ENCODE measurements at places on chromosomes 16 and 17.

DNA sequence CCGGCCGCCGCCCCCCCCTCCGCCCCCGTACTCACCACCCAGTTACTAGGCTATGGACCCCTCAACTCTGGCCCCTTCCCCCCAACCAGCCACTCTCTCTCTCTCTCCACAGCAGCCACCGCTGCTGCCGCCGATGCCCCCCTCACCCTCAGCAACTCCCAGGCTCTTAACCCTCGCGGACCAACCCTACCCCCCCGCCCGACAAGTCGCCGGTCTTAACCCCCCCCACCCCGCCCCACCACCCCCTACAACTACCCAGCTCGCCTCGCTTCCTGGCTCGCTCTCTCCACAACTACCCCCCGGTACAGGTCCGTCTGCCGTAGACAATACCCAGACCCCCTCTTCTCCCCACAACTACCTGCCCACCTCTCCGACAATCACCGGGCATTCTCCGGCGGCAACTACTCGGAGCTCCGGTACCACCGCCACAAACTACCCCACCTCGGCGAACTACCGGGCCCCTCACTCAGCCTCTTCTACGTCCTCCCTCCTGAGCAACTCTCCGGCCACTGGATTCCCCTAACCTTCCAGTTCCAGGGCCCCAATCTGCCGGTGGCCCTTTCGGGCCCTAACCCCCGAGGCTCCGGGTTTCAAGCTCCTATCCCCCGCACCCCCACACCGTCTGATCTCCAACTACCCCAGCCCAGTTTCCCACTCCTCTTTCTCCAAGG lies 702 bp downstream of the PHF23 start:
- DNase-seq: no peak

GRCh38 chr16:4064950-4065352 lies 51.3 kb downstream of the ADCY9 start:
- DNase-seq: no peak

- DNase-seq: no peak
Observed at GRCh38 chr16:31517800-31518402, 9.7 kb upstream of the RUSF1 start.

DNA sequence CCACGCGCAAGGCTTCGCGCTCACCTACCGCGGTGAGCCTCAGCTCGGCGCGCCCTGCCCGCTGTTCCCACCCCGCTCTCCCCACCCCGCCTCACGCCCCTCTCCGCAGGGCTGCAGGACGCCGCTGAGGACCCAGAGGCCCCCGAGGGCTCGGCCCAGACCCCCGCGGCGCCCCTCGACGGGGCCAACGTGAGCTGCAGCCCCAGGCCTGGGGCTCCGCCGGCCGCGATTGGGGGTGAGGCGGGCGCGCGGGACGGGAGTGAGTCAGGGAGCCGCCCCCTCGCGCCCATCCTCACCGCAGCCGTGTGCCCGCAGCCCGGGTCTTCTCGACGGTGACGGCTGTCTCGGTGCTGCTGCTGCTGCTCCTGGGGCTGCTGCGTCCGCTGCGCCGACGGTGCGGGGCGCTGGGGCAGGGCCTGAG lies 1.9 kb upstream of the PAQR4 start:
- DNase-seq: no peak

- no peak for DNase-seq
Observed at GRCh38 chr16:15513156-15513555, 78.8 kb downstream of the BMERB1 start.

DNA sequence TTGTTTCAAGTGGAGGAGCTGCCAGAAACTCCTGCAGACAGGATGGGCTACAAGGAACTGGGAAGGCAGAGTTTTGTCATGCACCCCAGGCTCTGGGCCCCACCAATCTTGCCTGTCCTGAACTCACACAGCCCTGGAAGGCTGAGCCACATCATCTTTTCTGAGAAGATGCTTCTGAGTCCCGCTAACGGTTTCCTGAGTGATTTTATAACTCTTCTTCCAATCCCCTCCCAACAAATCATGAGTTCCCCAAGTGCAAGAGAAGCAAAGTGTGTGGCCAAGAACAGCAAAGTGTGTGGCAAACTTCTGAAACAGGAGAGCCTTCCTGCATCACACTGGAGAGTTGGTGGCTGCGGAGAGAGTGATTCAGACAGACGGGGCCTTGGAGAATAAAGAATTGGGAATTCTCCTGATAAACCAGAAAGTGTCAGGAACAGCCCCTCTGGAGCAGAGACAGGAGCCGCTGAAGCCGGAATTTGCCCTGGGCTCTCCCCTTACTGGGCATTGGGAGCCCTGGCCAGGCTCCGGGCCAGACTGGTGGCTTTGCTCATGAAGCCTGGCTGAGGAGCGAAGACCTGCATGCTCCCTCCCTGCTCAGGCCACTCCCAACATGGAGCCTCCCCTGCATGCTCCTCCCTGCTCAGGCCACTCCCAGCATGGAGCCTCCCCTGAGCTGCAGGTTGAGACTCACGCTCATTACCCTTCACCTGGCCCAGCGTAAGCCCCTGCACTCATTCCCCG lies 47.2 kb downstream of the PITPNM3 start:
- no peak for DNase-seq

DNA sequence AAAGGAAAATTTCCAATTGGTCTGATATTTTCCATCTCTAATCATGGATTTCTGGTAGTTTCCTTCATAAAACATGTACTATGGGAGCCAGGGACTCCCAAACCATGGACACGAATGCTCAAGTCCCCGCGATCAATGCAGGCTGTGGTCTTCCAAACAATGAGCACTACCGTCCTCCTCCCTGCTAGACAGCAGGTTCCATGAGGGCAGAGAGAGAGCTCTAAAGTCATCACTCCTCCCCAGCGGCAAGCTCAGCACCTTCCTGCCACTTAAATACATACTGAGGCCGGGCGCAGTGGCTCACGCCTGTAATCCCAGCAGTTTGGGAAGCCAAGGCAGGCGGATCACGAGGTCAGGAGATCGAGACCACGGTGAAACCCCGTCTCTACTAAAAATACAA lies 31.1 kb downstream of the ARHGAP17 start:
- no peak for DNase-seq

DNA sequence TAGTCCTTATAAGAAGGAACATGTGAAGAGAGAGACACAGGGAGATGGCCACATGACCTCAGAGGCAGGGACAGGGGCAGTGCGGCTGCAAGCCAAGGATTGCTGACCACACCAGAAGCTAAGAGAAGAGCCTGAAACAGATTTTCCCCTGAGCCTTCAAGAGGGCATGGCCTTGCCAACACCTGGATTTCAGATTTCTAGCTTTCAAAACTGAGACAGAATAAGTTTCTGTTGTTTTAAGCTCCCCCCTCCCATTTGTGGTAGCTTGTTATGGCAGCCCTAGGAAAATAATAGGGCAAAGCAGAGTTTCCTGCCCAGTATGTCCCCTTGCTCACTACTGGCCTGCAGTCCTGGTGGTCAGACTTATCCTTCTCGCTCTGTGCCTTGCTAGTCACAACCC lies 204.5 kb downstream of the CCDC182 start:
- no peak for DNase-seq

DNA sequence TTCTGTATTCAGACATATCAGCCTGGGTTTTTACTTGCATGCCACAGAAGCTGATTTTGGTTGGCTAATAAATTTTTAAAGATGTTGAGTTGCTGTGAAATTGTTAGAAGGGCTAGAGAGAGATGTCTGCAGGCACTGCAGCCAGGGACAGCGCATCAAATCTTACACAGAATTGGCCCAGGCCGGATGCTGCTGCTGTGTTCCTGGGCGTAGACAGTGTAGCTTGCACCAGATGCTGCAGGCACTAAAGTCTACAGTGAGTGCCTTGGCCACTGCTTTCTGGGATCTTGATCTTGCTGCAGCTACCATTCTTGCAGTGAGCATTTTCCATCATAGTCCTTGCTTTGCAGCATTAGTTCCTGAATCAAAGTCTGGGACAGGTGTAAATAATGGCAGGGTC lies 169.9 kb downstream of the SPECC1 start:
- no peak for DNase-seq

DNA sequence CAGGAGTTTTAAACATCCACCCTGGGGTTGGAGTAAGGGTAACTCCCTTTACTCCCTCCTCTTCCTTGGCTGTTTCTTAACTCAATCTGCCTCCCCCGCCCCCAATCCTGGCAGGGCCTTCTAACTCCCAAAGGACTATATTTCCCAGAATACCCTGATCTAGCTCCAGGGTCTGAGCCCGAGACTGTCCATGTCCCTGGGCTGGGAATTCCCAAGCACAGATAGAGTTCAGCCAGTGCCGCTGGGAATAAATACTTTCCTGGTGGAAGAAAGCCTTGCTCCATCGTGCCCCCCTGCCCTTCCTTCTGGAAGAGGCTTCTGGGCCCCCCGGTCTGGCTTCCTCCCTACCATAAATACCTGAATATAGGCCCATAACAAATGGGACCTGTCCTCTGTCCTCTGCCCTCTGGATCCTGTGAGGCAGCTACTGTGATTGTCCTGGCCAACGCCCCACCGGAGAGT lies 10.2 kb downstream of the BAHCC1 start:
- no peak for DNase-seq

DNA sequence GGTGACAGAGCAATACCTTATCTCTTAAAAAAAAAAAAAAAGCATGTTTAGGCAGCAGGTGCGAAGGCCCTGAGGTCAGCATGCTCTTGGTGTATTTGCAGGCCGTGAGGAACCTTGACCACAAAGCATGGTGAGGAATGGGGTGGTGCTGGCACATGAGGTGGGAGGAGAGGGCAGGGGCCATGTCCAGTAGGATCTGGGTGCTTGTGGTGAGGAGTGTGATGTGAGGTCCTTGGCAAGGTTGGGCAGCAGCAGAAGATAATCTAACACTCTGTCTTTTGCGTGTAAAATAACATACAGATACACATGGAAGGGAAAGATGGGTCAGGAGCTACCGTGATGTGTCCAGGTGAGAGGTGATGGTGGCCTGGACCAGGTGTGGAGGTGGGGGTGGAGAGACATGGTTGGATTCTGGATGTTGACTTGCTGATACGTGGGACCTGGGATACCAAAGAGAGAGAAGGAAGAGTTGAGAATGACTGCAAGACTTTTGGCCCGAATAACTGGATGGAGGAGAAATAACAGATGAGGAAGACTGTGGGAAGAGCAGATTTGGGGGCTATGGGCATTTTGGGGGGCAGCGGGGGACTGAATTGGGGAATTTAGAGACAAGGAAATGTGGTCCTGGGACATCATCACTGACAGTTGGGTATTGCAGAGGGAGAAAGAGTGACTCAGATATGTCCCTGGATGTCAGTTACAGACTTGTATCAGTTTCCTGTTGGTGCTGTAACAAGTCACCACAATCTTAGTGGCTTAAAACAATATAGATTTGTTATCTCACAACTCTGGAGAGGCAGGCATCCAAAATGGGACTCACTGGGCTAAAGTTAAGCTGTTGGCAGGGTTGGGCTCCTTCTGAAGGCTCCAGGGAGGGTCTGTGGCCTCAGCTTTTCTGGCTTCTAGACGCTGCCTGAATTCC lies 274.9 kb downstream of the HAPSTR1 start:
- DNase-seq: no peak

DNA sequence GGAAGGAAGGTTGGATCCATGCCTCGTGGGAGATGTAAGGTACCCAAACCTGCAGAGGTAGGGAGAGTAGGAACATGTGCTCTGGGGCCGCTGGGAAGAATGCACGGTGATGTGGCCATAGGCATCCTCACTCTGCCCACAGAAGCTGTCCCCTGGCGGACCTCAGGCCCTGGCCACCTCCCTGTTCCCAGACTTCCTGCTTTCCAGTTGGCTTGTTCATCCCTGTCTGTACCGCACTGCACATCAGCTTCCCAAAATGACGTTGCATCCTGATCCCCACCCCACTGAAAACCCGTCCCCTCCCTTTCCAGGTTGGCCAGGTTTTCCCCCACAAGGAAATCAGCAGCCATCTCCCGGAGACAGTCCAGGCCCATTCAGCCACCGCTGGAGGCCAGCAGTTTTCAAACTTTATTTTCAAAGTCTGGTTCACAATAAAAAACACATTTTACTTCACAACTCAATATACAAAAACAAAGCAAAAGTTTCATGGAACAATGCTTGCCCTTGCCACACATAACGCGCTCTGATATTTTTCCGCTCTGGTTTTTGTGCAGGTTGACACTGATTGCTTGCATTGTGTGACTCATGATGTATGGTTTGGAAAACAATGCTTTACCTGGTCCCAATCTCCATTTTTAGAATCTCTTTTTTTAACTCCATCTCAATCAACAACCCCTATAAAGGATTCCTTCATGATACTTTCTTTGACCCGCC lies 143.0 kb downstream of the GAS7 start:
- no peak for DNase-seq

- no peak for DNase-seq
Observed at GRCh38 chr16:9736547-9736946, 445.7 kb downstream of the GRIN2A start.

GRCh38 chr17:4426499-4427208 lies 7.1 kb upstream of the SPNS3 start:
- DNase-seq: no peak

GRCh38 chr17:55160501-55160900 lies 104.3 kb upstream of the HLF start:
- DNase-seq: no peak

- no peak for DNase-seq
Observed at GRCh38 chr16:13038591-13038990, 137.2 kb downstream of the SHISA9 start.

DNA sequence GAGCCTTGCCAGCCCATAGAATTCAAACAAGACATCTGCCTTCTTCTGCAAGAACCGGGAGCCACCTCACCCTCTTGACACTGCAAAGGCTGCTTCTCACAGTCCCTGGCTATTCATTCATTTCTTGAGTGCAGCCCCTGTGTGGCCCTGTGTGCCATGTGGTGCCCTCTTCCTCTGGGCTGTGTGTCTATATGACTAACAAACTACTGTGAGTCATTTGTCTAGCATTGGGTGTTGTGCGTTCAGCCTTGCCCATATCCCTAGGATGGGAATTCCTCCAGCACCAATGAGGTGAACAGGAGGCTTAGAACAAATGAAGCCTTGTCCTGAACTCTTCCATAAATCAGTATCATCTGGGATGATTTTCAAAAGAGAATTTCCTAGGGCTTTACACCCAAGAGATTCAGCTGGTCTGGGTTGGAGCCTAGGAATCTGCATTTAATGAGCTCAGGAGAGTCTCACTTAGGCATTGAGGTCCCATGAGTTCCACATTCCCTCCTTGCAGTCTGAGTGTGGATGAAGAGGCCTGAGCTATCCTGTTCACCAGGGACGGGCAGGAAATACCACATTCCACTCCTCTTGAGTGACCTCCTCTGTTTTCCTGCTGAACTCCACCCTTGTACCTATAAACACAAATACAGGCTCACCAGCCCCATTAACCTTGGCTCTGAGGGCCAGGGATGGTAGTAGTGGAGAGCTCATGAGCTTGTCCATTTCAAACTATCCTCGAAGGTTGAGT lies 308.7 kb upstream of the N4BP1 start:
- DNase-seq: no peak

GRCh38 chr16:48501516-48502377 lies 108.2 kb downstream of the N4BP1 start:
- no peak for DNase-seq

- no peak for DNase-seq
Observed at GRCh38 chr17:12667299-12667958, 1.7 kb downstream of the MYOCD start.
